ENCODE measurements at places on chromosomes 1 and 21.

- DNase-seq, result no peak
These were observed 21.4 kb downstream of the LRRC42 start for GRCh38 chr1:53967409-53968124.

DNA sequence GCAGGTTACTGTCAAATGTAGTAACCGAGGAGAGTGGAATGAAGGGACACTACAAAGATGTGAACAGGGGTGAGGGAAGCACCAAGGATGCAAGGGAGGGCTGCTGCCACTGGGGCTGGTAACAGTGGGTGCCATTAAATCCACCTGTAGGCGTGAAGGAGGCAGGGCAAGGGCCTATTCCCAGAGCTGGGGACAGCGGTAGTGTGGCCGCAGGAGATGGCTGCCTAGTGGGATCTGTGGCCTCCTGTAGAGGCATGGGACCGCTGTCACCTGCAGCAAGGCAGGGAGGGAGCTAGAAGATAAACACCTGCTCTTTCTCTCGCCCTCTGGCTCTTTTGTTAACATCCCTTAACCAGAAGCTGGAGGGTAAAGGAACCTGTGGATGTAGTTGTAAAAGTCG lies 80.5 kb upstream of the CNIH3 start:
- DNase-seq, result no peak

DNA sequence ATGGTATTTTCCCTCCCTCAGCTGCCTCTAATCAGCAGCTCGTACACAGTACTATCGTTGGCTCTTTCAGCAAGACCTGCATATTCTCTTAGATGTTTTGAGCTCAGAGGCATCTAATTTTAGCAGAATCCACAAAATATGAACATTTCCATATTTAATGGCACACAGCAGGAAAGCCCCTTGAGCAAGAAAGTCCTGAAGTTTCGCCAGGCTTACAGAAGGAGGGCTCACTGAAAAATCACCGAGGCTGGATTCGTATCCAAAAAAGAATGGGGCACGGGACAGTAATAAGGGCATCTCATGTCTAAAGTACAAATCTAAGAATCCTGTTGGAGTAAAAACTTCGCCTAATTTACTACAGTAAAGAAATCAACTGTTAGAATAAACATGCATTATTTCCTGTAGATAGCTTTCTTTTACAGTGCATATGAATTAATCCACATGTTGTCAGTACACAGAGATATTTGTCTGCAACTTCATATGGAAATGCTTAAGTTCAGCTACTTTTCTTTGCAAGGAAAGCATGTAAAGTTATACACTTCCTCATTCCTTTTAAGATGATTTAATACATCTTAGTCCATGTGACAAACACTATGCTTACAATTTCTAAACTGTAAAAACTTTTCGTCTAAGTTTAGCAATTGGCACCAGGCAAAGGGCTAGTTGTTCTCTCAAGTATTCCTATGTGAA lies 1205.3 kb upstream of the ADGRL4 start:
- DNase-seq, result no peak

DNA sequence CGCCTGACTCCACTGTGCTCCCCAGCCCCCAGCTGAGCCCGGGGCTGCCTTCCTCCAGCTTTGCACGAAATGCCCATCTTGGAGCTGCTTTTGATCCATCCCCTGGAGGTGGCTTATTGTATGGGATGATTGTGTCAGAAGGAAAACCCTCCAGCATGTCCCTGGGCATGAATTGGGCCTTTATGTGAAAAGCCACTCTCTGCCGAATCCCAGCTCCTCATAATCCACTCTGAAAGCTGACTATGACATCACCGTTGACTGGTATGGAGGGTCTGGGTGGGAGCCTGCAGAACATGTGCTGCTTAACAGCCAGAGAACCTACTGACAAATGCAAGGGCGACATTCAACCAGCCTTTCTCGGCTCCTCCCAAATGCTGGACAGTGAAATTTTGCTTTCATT lies 74.6 kb downstream of the NENF start:
- no peak for DNase-seq

- peak; percentile 31 for DNase-seq
These were observed 6.1 kb upstream of the RIPPLY3 start for GRCh38 chr21:37000381-37000780.

GRCh38 chr21:41086569-41086968 lies 81.4 kb upstream of the BACE2 start:
- DNase-seq, result no peak
